ENCODE measurements at places on chromosomes 7 and 10.

- DNase-seq: no peak
These were observed 5.8 kb upstream of the CYP3A7 start for GRCh38 chr7:99740573-99741440.

DNA sequence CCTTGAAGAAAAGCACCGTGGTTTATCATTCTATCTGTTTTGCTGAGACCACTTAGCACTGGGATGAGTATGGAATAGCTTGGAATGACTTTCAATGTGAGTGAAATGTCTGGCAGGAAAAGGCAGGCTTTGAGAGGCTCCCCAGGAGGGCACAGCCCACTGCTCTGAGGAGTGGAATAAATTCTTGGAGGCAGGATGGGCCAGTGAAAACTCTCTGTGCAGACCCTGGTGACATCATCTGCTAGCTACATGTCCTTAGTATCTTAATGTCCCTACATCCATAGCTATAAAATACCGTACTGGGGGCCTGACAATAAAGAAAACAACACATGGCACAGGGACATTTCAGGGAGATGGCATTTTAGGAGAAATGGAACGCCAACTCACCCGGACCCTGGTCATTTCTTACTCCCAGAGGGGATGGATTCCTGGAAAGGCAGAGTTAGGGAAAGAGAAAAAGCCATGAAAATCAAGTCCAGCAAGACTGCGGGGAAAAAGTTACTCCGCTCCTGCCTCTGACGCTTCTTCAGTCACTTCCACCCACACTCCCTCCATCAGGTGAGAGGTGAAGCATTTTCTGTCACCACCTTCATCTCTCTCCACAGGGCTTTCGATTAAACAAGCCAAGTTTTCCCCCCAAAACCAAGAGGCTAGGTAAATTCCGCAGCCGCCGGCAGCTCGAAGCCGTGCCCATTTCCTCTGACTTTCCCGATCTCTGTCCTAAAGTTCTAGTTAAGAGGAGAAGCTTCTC is 991 bp downstream of the ZNF239 start:
- DNase-seq: no peak

- DNase-seq: no peak
These were observed 343.0 kb downstream of the GLRX3 start for GRCh38 chr10:130479146-130479545.

DNA sequence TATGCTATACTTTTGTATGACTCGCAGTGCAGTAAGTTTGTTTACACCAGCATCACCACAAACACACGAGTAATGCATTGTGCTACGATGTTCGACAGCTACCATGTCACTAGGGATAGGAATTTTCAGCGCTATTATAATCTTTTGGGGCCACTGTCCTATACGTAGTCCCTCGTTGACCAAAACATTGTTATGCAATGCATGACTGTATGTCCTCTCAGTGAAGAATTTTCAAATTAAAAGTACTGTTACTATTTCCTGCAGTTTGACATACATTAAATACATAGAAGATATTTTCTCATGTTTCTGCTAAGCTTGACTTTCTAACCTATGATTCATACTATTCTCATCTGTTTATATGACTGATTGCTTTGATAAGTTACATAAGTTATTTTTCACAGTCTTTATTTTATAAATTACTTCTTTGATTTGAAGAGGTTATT is 203.6 kb downstream of the VTI1A start:
- no peak for DNase-seq

DNA sequence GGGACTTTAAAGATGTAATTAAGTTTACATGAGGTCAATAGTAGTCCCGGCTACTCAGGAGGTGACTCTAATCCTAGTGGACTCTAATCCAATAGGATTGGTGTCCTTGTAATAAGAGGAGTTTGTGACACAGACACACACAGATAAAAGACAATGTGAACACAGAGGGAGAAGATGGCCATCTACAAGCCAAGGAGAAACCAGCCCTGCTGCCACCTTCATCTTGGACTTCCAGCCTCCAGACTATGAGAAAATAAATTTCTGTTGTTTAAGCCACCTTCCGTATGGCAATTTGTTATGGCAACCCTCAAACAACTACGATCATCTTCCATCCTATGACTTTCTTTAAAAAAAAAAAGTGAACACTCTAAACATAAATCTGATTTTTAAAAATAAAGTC is 116.3 kb downstream of the ALOX5 start:
- DNase-seq: no peak

- peak; percentile 29 for DNase-seq
These were observed 34.3 kb upstream of the HERPUD2 start for GRCh38 chr7:35729061-35729783.

GRCh38 chr10:127407551-127407950 is 141.6 kb upstream of the NPS start:
- no peak for DNase-seq

DNA sequence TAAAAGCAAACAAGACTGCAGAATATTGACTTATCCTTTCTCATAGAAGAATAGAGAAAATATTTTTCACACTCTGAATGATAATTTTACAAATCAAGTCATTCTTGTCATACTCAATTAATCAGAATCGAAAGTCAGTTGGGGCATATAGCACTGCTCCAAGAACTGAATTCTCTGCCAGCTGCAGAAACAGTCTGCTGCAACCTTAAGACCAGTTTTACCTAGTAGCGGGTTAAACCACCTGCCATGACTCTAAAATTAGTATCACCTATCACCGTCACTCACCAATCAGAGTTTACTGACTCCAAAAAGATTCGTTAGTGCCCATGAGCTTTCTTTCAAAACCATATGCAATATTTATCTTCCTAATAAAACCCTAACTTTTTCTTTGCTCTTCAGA is 429.0 kb upstream of the GRM3 start:
- no peak for DNase-seq

DNA sequence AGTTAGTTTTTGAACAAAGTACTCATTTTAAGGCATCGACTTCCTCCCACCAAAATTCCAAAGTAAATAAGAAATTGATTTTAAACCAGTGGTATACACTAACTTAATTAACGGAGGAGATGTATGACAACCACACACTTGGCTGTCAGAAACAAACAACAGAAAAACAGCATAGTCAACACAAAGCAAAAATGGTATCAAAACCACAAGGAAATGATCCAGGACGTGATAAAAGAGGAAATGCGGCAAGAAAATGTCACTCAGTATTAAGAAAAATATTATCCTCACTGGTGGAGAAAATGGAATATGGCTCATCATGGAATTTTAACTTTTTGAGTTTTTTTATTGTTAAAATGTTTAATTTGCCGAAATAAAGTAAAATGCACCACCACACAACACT is 17.5 kb downstream of the KIAA1549 start:
- no peak for DNase-seq

GRCh38 chr10:132957131-132957530 is 14.8 kb upstream of the CFAP46 start:
- DNase-seq: no peak

- DNase-seq: no peak
These were observed 169.4 kb downstream of the ARHGAP12 start for GRCh38 chr10:31759124-31759798.
